CD4-positive, alpha-beta T cell (primary cell): ENCODE measurements at places on chromosomes 2 and 18.

DNA sequence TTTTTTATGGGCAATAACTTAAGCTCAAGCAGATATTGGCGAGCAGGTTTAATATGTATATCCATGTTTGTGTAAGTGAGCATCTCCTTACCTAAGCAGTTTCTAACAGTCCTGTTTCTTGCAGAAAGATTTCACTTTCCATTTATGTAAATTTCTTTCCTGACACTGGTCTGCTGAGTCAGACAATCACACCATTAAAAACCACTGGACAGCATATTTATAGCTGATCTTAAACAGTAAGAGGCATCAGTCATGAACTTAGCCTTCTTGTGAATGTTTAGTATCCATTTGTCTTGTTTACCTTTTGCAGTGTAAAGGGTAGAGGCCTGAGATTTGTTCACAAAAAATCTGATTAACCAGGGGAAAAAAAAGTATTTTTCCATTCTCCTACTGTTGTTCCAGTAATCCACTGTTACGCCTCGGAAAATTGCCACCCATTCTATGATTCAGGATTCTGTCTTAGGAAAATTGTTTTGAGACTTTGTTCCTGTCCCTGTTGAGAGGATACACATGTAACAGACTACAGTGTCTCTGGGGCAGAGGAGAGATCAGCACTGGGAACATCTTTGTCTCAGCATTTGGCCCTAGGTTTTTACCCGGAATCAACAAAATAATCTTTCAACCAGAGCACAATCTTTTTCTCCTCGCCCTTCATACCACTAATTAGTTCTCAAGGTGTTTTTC, 521.0 kb upstream of the NRP2 start:
- no peak overlapping the region for H3K27ac ChIP-seq
- no peaks in the 10 kb centered on the region for H3K36me3 ChIP-seq
- no peak for DNase-seq
- no peaks in the 10 kb centered on the region for H3K27me3 ChIP-seq
- H3K4me1 ChIP-seq = no peaks in the 10 kb centered on the region

GRCh38 chr2:101733257-101733993, 35.9 kb downstream of the MAP4K4 start:
- H3K27ac ChIP-seq = no peak overlapping the region
- no peak for DNase-seq
- H3K4me3 ChIP-seq = no peak overlapping the region
- no peaks in the 10 kb centered on the region for H3K36me3 ChIP-seq

DNA sequence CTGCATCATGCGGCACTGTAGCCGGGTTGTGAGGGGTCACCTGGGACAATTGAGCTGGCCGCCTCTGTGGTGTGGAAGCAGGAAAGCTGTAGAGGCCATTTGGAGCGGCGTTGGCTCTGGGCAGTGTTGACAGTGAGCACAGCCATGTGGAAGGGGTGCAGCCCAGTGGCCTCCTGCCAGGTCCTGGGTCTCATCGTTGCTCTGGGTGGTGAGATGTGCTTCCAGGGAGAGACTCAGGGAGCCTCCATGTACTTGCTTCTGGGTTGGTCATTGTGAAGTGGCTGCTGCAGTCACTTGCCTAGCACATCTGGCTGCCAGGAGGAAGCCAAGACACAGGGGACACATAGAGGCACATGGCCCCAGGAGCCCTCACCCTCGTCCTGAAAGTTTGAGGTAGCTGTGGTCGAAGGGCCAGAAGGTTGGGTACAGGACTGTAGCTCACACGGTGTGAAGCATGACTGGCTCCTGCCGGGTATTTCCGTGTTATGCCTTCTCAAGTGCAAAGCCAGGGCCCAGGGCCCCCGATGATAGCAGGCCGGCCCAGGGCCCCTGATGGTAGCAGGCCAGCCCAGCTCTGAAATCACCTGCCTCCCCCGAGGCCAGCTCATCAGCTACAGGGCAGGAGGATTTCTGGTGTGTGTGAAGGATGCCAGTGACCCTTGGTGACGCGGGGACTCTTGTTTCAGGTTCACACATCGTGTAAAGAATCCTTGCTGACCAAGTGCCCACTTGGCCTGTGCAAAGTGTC, 82.6 kb downstream of the DGKD start:
- no peaks in the 10 kb centered on the region for H3K27me3 ChIP-seq
- peaks cover 72% of the 10 kb centered on the region for H3K36me3 ChIP-seq
- H3K4me1 ChIP-seq = no peaks in the 10 kb centered on the region

DNA sequence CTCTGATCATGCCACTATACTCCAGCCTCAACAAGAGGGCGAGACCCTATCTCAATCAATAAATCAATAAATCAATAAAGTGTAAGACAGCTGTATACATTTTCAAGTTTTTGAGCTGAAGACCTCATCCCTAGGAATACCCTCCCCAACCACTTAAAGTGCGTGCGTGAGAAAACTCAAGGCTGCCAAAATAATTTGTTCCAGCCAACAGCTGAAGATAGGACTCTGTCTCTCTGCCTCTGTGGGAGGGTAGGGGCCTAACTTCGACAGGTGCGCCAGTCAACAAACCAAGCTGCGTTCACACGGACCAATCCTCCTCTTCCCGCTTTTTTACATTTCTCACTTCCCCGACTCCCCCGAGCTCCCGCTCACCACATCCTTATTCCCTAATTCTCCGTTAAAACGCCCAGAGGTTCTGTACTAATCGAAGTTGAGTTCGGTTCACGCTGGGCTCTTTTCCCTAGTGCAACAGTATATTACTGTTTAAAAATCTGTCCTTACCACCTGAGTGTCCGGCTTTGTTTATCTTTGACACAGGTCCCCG, 618 bp downstream of the POLR2D start:
- peak overlapping the region; percentile 70 for H3K27ac ChIP-seq
- H3K36me3 ChIP-seq = peaks cover 12% of the 10 kb centered on the region
- H3K27me3 ChIP-seq = no peaks in the 10 kb centered on the region
- peak overlapping the region; percentile 92 for H3K4me3 ChIP-seq

- H3K4me3 ChIP-seq = no peak overlapping the region
- no peaks in the 10 kb centered on the region for H3K27me3 ChIP-seq
- H3K36me3 ChIP-seq = no peaks in the 10 kb centered on the region
- no peak for DNase-seq
Observed at GRCh38 chr18:30481871-30482270, 560.7 kb downstream of the DSC3 start.
